ENCODE measurements at places on chromosomes 4 and X. TPM values are rescaled to one million over a fixed set of nuclear protein-coding genes. Genes with fewer than 3 reads are reported as not detected.

DNA sequence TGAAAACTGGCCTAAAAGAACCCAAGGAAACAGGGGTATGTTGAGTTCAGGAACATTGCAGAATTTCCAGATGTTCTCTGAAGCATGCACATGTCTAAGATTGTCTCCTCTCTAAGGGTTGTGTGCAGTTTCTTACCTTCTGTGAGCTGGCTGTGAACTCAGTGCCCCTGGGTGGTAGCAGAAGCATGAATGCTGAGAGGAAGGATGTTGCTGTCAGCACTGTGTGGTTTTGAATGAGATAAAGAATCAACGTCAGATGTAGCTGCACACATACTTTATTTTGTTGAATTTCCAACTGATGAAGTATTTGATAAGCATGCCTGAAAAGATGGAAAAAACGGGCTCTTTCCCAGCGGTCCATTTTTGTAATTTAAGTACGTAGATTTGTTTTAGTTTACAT is 23.8 kb upstream of the CD38 start:
- DNase-seq = no peak

DNA sequence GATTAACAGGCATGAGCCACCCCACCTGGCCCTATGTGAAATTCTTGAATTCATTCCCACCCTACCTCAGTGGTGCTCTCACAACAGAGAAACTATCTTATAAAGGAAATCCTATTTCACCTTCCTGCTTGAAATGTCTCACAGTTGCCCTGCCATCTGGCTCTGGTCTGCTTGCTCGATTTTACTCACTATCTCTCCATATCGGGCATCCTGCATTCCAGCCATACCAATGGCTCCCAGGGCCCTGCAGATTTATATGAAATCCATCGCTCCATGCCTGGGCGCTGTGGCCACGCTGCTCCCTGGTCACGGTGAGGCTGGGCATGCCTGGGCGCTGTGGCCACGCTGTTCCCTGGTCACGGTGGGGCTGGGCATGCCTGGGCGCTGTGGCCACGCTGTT is 15.8 kb downstream of the SORBS2 start:
- DNase-seq = no peak

DNA sequence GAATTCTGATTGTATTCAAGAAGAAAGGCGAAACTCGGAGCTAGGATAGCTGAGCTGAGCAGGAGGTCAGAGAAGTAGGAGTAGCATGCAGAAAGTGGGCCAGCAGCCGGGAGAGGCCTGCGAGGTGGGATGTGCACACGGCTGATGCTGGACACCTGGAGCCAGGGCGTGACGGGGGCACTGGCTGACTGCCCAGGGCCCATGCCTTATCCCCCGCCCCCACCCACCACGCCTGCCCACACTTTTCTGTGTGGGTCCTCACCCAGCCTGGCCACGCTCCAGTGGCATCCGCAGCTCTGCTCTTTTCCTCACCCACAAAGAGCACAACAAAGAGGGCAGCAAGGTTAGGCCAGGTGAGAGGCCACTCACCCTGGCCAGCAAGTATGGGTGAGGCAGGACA is 30.0 kb upstream of the IRF2 start:
- no peak for DNase-seq

DNA sequence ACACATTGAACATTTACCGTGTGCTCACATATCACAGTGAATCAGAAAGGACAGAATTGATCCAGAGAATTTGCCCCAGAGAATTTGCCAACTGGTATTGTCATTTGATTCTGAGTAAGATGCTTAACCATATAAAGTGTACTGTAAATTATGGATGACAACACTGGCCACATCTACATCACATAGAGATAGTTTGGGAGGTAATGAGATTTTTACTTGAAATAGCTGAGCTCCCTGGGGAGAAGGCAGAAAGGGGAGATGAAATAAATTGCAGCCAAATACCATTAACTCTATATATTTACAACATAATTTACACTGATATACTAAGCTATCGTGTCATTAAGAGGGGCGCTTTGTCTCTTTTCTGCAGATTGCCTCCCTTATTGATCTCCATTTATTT is 564.0 kb downstream of the KCNIP4 start:
- DNase-seq = no peak

DNA sequence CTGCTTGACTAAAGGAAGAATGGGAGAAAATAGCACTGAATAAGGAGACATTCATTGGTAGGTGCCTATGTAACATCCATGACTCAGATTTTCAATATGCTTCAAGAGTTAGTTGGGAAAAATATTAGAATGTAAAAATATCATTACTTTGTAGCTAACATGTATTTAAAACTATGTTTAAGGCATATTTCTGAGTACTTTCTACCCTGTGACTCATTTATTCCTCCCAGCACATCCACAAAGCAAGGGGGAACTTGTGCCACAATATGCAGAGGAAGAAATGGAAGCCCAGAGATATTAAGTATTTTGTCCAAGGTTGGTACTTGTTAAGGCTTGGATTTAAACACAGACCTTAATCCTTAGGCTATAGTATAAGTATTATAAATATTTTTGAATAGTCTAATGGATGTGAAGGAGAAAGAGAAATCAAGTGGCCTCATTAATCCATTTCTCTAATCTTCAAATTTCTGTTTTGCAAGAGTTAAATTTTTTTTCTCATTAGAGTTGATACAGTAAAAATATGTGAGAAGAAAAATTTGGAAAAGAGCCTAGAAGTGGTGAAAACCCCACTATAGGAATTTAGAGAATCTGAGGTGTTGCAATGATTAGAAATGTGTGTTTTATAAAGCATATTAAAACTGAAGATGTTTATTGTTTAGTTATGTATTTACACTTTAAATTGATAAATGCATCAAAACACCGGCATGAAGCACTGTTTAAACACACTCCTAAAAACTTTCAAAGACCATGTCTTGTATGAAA is 149.3 kb upstream of the GYPA start:
- no peak for DNase-seq

- no peak for DNase-seq
These were observed at the start of gene SLC10A6 for GRCh38 chr4:86848732-86849619. SLC10A6 (minus strand) TSS chr4:86849384; CDS start chr4:86849115, 269 bp downstream.

RADX gene
- polyA plus RNA-seq = 0.95 TPM

GPR119 gene
- polyA plus RNA-seq = not detected
